ENCODE measurements at places on chromosomes 7 and 10.

DNA sequence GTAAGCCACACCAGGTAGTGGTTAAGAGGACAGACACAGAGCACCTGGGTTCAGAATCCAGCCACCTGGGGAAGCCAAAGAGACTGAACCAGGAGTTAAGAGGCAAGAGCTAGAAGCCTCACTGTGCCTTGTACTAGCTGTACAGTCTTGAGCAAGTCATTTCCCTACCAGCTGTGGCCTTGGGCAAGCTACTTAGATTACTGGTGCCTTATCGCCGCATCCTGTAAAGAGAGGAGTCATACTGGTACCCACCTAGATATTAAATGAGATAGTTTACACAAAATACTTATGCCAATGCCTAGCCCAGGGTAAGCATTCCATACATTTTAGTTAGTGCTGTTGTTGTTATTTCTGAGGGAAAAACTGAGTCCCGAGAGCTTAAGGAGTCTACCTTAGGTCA is 47.7 kb downstream of the HABP2 start:
- DNase-seq = no peak

DNA sequence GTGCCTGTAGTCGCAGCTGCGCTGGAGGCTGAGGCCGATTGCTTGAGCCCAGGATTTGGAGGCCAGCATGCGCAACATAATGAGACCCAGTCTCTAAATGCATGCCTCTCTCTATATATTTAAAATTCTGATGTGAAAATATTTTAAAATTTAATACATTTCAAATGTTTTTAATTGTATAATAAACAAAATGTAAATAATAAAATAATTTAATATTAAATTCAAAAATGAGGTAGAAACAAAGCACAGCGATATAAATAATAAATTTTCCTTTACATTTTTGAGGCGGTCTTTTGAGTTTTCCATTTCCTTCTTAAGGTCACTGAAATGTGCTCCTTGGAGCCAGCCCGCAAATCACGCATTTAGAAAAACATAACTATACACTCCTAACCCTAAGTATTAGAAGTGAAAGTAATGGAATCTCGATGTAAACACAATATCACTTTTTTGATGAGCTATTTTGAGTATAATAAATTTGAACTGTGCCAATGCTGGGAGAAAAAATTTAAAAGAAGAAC is 523 bp upstream of the CDK1 start:
- no peak for DNase-seq

GRCh38 chr7:11474902-11475585 is 357.0 kb downstream of the THSD7A start:
- no peak for DNase-seq

DNA sequence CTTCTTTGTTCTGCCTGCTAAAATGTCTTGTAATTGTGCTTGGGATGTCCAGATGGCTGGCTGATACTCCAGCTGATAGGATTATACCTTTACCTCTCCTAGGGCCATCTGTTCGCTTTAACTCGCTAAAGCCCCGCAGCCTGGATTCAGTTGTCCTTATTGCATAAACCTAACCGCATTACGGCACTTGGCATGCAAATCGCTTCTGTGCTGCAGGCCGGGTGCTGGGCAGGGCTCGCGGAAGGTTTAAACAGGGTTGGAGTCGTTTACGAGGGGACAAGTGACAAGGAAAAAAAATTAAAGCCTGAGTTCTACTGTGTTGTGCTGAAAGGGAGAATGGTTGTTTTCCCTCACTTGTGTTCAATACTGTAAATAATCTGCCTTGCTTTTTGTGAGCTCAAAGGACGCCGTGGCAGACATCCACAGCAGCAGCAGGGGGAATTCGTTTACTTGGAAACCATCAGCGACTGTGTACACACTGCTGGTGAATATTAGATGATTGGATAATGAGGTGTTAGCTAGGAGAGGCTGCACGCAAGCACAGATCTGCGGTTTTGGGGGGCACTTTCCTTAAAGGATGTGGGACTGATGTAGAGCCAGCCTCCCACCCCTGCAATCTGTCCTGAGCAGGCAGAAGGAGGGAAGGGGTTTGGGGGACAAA is 93.0 kb downstream of the EBF3 start:
- peak; percentile 85 for DNase-seq

- no peak for DNase-seq
These were observed 10.8 kb downstream of the SERPINE1 start for GRCh38 chr7:101137651-101138212.

- no peak for DNase-seq
These were observed 40.7 kb downstream of the KMT2C start for GRCh38 chr7:152395112-152395511.

- DNase-seq = no peak
These were observed 2.7 kb upstream of the HERPUD2 start for GRCh38 chr7:35697414-35698175.

GRCh38 chr7:121329191-121330052 is 622 bp downstream of the WNT16 start:
- DNase-seq = peak; percentile 27

- no peak for DNase-seq
These were observed 9.7 kb downstream of the GDF2 start for GRCh38 chr10:47331954-47332353.

DNA sequence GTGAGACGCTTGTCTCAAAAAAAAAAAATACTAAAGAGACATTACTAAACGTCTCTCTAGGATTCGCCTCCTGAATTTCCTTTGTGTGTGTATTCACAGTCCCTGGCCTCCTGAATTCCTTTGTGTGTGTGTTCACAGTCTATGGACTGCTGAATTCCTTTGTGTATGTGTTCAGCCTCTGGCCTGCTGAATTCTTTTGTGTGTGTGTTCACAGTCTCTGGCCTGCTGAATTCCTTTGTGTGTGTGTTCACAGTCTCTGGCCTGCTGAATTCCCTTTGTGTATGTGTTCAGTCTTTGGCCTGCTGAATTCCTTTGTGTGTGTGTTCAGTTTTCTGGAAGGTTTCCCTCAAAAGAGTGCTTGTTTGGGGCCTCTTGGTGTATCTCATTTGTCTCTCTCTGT is 8.2 kb downstream of the BMS1 start:
- DNase-seq = no peak

- no peak for DNase-seq
These were observed 48.0 kb downstream of the CAMK1D start for GRCh38 chr10:12397147-12397896.

GRCh38 chr10:113126229-113127201 is 176.5 kb downstream of the TCF7L2 start:
- DNase-seq = no peak

DNA sequence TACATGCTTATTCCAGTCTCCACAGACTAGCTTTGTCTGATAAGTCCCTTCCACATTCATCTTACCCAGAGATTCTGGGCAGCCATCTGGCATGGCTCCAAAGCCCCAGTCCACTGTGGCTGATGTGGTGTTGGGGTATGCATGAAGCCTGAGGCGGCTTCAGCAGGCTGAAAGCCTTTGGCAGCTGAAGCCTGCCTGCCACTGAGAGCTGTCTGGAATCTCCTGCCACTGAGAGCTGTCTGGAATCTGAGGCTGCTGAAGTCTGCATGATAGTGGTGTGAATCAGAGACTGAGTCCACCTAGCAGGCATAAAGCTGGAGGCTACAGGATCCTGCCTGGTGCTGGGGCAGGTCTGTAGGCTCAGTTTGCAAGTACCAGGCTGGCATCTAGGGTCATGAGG is 87.1 kb downstream of the DYNC1I1 start:
- DNase-seq = no peak

- DNase-seq = no peak
These were observed 35.1 kb upstream of the TAS2R16 start for GRCh38 chr7:123030631-123031030.

GRCh38 chr10:45180946-45181875 is 134.2 kb downstream of the OR13A1 start:
- no peak for DNase-seq

DNA sequence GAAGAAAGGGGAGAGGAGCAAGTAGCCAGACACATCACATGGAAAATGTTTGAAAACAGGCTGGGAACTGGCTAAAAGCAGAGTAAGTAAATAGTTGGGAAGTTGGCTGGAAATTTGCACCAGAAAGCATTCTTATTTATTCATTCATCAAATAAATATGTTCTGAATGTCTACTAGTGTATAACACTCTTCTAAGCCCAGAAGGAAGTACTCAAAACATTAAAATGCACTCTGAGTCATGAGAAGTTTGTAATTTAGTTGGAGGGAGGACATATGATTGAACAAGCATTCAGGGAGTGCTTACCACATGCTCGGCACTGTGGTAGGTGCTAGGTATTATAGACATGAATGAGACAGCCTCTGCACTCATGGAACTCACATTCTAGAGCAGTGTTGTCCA is 37.0 kb upstream of the CNNM1 start:
- no peak for DNase-seq

- DNase-seq = no peak
These were observed 30.1 kb upstream of the POT1 start for GRCh38 chr7:124959676-124960075.

- DNase-seq = no peak
These were observed 111.5 kb downstream of the PRPF18 start for GRCh38 chr10:13698217-13698616.

GRCh38 chr7:102000123-102000522 is 182.7 kb downstream of the CUX1 start:
- no peak for DNase-seq

DNA sequence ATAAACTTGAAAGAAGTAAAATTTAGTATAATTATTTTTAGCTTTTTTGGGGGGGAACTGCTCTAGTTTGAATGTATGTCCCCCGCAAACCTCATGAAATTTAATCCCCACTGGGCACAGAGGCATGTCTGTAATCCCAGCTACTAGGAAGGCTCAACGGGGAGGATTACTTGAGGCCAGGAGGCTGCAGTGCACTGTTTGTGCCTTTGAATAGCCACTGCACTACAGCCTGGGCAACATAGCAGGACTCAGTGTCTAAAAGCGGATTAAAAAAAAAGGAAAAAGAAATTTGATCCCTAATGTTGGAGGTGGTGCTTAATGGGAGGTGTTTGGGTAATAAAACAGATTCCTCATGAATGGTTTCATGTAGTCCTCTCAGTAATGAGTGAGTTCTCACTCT is 43.1 kb upstream of the PHF14 start:
- no peak for DNase-seq

DNA sequence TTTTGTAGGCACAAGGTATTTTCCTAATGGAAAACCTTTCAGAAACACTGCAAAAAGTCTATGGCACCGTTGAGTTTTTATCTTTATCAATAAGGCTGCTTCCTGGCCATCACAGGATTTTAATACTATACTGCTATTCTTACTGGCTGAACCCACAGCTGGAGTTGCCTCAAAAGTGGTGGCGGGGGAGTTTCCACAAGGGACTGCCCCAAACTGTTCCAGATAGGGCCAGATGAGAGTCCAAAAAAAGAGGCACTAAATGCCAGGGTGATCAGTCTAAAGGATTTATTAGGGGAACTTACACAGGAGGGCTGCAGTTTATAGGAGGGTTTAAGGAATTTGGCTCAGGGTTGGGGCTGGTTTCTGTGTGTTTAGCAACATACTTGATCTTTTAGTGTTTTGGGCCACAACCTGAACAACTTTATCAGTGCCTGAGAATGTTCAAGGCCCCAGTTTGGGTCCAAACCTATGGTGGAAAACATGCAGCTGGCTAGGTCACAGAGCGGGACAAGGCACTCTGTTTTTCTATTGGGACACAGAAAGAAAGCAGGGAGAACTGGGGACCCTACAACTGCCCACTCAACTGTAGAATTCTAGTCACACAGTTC is 41.4 kb downstream of the STAM start:
- DNase-seq = no peak

- DNase-seq = no peak
These were observed 38.0 kb downstream of the INPP5A start for GRCh38 chr10:132575320-132576201.

GRCh38 chr10:70479165-70479581 is 606 bp downstream of the PALD1 start:
- DNase-seq = no peak

GRCh38 chr10:130627346-130628045 is 491.3 kb downstream of the GLRX3 start:
- no peak for DNase-seq

DNA sequence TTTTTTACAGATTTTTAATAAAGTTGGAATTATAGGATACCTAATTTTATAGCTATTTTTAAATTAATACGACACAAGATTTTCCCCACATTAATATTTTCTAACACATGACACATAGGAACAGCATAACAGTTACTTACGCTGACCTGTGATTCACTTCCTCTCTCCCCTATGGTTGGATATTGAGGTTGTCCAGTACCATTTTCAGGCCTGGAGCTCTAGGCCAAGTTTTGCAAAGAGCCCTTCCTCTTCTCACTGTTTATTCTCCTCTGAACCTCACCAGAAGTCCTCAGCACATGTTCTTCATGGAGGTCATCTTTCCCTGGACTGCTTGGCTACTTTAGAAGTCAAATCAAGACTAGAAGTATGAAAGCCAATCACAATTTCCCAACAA is 28.2 kb downstream of the LYZL1 start:
- DNase-seq = no peak

DNA sequence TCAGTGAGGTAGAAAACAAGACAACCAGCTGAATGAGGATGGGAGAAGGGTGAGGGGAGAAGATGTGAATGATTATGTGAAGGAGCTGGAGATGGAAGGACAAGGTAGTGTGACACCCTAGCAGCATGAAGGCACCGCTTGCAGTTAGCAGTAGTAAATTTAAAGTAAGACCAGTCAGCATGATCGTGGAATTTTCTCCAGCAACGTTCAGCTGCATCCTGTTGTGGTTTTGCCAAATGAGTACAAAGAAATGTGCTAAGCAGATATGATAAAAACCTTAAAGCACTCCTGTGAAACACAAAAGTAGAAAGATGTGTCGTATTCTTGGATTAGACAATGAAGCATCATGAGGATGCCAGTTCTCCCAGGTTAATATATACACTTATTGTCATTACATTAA is 34.1 kb upstream of the IFRD1 start:
- no peak for DNase-seq

GRCh38 chr10:10130686-10131085 is 887.0 kb upstream of the CELF2 start:
- no peak for DNase-seq

DNA sequence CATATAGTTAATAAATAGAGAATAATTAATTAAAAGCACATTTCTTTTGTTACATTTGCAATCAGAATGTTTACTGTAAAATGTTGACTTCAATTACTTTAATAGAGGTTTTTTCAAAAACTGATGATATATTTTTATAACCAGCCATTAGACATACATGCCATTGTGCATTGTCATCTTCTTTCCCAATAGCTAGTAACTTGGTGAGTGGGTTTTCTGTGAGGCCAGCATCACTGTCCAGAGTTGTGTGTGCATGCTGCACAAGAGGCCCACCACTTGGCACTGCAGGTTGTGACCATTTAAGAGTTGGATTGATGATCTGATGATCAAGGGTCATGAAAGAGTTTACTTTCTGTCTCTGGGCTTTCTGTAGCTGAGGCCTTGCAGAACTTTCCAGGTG is 46.5 kb downstream of the TFEC start:
- no peak for DNase-seq

GRCh38 chr7:50334341-50334994 is 30.0 kb downstream of the IKZF1 start:
- no peak for DNase-seq

DNA sequence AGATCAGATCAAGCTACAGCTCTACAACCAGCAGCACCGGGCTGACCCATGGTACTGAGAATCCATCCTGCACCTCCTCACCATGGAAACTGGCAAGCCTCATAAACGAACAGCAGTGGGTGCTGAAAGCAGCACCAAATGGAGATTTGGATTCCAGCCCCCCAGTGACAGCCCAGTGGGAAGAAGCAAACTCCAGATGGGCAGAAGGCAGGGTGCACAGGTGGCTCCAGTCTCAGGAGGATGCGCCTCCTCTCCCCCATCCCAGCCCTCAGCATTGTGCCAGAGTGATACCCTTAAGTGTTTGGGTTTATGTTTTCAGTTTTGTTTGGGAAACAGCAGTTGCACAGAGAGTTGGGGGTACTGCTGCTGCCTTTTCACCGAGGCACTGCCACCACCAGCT is 20.6 kb upstream of the SMO start:
- peak; percentile 40 for DNase-seq

GRCh38 chr7:129684777-129685176 is 73.3 kb downstream of the NRF1 start:
- DNase-seq = no peak
